ENCODE measurements at places on chromosomes 1 and 21. TPM values are rescaled to one million over a fixed set of nuclear protein-coding genes. Genes with fewer than 3 reads are reported as not detected.

The RHD gene
- total RNA-seq = not detected

- DNase-seq = no peak
These were observed 10.6 kb downstream of the FMO1 start for GRCh38 chr1:171258943-171259342.

DNA sequence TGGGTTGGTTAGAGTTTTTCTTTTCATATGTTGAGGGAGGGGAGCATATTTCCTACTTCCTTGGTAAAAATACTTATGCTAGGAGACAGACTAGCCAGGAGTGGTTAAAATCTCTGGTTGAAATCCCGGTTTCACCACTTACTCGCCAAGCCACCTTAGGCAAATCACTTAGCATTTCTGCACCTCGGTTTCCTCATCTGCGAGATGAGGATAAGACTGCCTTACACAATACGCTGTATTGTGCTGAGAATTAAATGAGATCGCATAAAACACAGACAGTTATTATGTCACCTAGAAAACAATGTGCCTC, 1.4 kb downstream of the IFFO2 start:
- DNase-seq = no peak

The CD84 gene
- total RNA-seq = 10.6 TPM

The COL24A1 gene
- 1.1 TPM for total RNA-seq

GRCh38 chr1:203823306-203823705, 27.9 kb downstream of the ZBED6 start:
- DNase-seq = no peak

The AIRE gene
- not detected for total RNA-seq

DNA sequence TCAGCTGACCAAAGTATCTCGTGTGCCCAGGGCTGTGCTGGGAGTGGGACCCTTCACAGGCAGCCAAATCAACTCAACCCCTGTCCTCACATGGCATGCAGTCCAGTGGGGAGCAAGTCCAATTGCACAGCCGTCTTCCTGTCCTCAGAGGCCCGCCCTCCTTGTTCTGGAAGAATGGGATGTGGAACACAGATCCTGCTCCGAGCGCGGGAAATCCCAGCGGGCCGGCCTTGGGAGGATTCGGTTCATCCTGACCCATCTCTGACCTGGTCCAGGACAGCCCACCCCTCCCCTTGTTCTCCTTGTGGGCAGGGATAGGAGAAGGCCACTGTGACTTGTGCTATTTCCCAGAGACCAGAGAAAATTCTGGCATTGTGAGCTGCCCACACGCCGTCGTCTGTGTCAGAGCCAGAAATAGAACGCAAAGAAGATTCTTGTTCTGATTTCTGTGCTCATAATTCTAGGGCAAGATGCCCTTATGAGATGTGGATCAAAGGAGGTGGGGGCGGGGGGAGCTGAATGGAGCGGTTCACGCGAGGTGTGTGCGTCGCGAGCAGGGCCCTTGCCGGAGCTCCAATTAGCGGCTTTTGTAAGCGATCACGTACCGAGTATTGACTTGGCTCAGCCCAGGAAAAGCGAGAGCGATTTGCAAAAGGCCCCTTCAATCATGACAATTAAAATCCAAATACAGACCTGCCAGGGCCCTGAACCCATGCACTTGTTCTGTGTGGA, 79.2 kb downstream of the AJAP1 start:
- no peak for DNase-seq

DNA sequence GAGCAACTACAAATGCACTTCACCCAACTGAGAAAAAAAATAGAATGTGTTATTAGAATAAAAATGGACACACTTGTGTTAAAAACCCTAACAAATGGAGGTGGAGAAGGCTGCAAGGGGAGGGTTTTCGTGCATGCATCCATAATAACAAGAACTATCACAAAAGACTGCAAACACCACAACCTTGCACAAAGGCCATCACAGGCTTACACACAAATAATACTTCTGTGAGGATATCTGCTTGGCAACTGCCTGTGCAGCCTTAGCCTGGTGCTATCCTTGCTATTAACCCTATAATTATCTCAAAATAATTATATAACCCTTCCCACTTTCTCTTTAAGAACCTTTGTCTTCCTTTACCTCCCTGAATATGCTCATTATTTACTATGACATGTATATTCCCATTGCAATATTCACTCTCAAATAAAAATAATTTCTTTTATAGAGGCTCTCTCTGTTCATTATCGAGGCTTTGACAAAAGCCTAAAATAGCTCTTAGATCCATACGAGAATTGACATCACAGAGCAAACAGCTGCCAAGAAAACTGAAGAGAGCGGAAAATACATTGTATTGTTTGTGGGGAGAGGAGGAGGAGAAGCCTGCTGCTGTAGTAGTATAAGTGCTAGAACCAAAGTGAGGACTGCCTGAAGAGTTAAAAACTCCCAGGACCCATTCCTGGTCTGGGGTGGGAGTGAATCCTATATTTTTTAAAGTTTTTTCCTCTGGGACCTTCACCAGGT, 1768.7 kb downstream of the BRINP3 start:
- no peak for DNase-seq

GRCh38 chr1:54342288-54342687, 63.9 kb downstream of the SSBP3 start:
- no peak for DNase-seq

GRCh38 chr1:243343970-243344937, 88.4 kb downstream of the SDCCAG8 start:
- DNase-seq = no peak

DNA sequence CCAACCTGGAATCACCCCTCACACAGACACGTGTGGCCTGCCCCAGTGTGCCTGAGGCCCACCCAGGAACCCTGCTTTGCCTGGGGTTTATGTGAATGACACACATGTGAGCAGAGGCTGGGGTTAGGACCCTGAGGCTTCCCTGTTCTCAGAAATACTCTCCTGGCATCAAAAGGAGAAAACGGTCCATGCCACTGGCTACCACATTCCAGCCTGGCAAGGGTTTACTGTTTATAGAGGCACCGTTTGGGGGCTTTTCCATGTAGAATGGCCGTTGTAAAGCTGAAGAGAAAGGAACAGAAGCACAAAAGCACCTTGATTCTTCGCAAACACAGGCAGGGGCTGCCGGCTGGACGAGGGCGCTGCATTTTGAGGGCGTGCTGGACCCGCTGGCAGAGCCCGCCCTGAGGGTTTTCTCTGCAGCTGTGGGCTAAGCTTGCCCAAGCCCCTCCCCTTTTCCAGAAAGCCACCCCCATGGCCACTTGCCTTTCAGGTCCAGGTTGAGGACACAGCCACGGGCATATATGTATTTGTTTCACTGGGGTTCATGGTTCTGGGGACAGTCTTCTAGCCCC, 13.0 kb downstream of the TFF3 start:
- no peak for DNase-seq

The RPE65 gene
- total RNA-seq = not detected

DNA sequence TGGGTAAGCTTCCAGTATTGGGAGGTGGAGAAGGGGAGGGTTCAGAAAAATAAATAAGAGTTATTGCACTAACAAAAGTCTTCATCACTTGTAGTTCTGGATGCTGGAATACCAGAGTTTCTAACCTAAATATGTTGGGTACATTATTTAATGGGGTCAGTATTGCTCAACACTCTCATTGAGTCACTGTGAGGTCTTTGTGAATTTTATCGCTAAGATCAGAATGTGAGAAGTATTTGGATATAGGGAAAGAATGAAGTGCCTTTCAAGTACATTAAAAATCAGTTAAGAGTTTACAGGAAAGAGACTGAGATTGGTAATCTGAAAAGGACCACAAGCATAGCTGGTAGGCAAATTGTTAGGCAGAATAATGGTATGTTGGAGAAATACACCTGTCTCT, 8.8 kb downstream of the SNRPE start:
- DNase-seq = no peak

The TMPRSS2 gene
- not detected for total RNA-seq

Measured in omental fat pad (tissue), 4 donors.